AG04450 (cell line): ENCODE measurements at places on chromosomes 7 and 10. TPM values are rescaled to one million over a fixed set of nuclear protein-coding genes. Genes with fewer than 3 reads are reported as not detected.

The SH2D4B gene
- polyA plus RNA-seq, result not detected in 2 replicates

The VSIR gene
- 22.1 and 32.1 TPM in 2 replicates for polyA plus RNA-seq

- no peak for DNase-seq
Observed at GRCh38 chr10:5654218-5654755, 12.1 kb downstream of the ASB13 start.

DNA sequence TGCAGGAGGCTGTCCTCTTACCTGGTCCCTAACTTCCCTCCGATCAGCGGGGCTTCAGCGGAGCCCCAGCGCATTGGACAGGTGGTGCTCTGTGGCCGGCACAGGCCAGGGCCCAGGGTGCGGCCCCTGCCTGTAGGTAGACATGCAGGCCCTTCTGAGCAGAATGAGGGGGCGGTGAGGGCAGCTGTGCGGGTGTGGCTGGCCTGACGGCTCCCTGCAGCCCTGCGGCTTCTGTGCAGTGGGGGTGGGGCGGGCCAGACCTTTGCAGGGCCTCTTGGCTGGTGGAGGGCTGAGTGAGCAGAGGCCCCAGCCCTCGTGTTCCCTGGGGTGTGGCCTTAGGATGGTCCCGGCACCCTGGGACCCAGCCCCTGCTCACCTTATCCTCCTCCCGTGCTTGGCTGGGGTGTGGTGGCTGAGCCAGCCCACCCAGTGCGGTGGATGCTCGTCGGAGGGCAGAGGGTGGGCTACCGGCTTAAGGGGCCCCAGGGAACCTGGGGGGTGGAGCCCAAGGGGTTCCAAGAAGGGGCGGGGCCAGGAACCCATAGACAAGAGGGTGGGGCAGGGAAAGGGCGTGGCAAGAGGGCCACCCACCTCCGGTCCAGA, 175.2 kb upstream of the TNRC18 start:
- DNase-seq, result no peak

GRCh38 chr7:136470179-136470578, 398.3 kb upstream of the CHRM2 start:
- DNase-seq, result no peak

GRCh38 chr10:42980553-42981357, 96.1 kb upstream of the RET start:
- DNase-seq, result no peak
